A673 (cell line): ENCODE measurements at places on chromosomes 16 and 17. TPM values are rescaled to one million over a fixed set of nuclear protein-coding genes. Genes with fewer than 3 reads are reported as not detected.

The TPPP3 gene
- 0.28 and 0.31 TPM in 2 replicates for total RNA-seq

The RNF227 gene
- 0.83 and 1.1 TPM in 2 replicates for total RNA-seq

The KRT31 gene
- not detected in 2 replicates for total RNA-seq

The RMI2 gene
- total RNA-seq: 28.5 and 38.4 TPM in 2 replicates

The WNT9B gene
- not detected in 2 replicates for total RNA-seq

The SULT1A2 gene
- 1.6 and 2.7 TPM in 2 replicates for total RNA-seq

The NKD1 gene
- 0.57 and 1.1 TPM in 2 replicates for total RNA-seq

The JPH3 gene
- 1.4 and 1.9 TPM in 2 replicates for total RNA-seq

The KRTAP9-4 gene
- total RNA-seq: not detected in 2 replicates

The KRTAP9-8 gene
- not detected in 2 replicates for total RNA-seq

The COG4 gene
- total RNA-seq: 68.6 and 82.4 TPM in 2 replicates

The TP53TG3 gene
- not detected in 2 replicates for total RNA-seq

The RASL10B gene
- 15.9 TPM in 2 replicates for total RNA-seq

The KIF18B gene
- total RNA-seq: 49.4 and 54.3 TPM in 2 replicates

The SRL gene
- 0.11 TPM in 1 of 2 replicates, not detected in the other for total RNA-seq

The PRDM7 gene
- not detected in 2 replicates for total RNA-seq

The ENPP7 gene
- not detected in 2 replicates for total RNA-seq

The SEPTIN12 gene
- total RNA-seq: not detected in 2 replicates

GRCh38 chr17:35708149-35708548 is 23.3 kb upstream of the RASL10B start:
- no peak for DNase-seq

DNA sequence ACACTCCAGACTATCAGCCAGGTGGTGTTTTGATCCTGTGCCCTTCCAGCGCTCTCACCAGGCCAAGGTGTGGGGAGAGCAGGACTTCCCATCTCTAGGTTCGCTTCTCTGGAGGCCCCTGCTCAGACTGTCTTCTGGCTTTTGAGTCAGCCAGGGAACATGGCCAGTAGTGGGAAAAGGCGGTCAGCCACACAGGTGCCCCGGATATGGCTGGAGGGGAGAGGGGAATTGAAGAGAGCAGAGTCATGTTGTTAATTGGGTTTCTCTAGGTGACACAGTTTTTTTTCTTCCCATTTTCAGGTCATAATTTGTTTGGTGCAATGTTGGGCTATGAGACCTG is 1.5 kb downstream of the MINK1 start:
- DNase-seq: no peak

GRCh38 chr17:64022611-64023063 is 2.2 kb upstream of the ICAM2 start:
- no peak for DNase-seq

GRCh38 chr17:79831265-79832217 is 7.7 kb downstream of the CBX4 start:
- DNase-seq: no peak

DNA sequence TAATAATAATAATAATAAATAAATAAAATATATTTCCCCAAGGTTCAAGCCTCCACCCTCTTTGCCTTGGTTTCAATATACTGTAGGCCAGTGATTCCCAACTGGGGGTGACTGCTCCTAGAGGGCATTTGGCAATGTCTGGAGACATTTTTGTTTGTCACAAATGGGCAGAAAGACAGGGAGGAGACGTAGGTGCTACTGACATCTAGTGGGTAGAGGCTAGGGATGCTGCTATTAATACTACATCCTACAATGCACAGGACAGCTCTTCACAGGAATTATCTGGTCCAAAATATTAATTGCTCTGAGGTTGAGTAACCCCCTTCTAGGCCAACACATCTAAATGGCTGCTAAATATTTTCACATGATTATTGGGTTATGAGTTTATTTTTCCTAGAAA is 12.8 kb upstream of the PRR14 start:
- DNase-seq: peak; percentile 79

GRCh38 chr17:34156741-34157589 is 98.1 kb upstream of the CCL2 start:
- DNase-seq: no peak

GRCh38 chr16:86508028-86508946 is 2.0 kb upstream of the FOXF1 start:
- no peak for DNase-seq

DNA sequence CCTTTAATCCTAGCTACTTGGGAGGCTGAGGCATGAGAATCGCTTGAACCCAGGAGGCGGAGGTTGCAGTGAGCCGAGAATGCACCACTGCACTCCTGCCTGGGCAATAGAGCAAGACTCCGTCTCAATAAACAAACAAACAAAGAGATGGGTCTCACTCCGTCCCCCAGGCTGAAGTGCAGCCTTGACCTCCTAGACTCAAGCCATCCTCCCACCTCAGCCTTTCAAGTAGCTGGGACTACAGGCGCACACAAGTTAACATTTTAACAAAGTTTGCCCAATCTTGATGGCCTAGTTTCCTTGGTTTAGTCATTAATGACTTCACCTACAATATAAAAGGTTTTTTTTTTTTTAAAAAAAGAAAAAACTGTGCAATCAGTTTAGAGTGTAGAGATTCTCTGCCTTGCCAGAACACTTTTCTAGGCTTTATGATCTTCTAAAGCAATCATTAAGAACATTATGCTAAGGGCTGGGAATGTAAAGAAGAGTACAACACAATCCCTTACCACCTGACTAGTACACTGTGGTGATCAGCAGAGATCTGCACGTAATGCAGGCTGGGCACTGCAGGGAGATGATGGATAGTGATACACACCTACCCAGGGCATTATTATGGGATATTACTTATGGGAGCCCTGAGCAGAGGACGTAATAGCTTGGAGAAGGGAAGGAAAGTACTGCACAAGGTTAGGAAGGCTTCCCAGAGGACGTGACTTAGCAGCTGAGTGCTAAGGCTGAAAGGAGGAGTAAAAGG is 6.9 kb downstream of the GOT2 start:
- no peak for DNase-seq

- no peak for DNase-seq
Observed at GRCh38 chr17:37744961-37745800, at the start of gene HNF1B. TSS of gene HNF1B (minus strand) at chr17:37745059. CDS start at chr17:37744884, 175 bp downstream.

DNA sequence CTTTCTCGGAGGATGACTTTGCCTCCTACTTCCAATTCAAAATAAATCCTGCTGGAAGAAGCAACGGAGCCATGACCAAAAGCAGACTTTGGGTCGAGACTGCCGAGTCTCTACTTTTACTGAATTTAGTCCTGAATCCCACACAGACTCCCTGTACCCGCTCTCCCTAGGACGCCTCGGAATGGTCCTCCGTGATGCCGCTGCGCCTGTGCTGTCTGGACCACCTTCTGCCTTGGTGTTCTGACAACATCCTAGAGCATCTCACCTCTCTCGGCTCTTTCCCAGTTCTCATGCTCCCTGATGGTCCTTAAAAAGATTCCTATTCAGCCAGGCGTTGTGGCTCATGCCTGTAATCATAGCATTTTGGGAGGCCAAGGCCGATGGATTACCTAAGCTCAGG is 181.1 kb upstream of the HSBP1 start:
- DNase-seq: no peak

DNA sequence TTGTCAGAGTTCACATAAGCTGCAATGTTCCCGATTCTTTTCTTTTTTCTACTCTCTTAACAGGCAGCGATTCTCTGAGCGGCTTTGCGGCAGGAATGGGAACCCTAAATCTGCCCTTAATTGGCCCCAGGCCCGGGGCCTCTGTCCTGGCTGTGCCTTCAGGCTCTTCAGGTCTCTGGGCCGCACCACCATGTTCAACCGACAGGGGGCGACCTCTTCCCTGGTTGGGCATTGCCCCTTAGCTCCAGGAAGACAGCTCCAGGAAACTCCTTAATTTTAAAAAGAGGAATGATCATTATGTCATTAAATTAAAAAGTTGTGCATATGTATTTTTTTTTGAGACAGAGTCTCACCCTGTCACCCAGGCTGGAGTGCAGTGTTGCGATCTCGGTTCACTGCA is 20.3 kb downstream of the CACNG5 start:
- DNase-seq: no peak

GRCh38 chr16:64416216-64417005 is 705.5 kb downstream of the CDH11 start:
- peak; percentile 7 for DNase-seq

DNA sequence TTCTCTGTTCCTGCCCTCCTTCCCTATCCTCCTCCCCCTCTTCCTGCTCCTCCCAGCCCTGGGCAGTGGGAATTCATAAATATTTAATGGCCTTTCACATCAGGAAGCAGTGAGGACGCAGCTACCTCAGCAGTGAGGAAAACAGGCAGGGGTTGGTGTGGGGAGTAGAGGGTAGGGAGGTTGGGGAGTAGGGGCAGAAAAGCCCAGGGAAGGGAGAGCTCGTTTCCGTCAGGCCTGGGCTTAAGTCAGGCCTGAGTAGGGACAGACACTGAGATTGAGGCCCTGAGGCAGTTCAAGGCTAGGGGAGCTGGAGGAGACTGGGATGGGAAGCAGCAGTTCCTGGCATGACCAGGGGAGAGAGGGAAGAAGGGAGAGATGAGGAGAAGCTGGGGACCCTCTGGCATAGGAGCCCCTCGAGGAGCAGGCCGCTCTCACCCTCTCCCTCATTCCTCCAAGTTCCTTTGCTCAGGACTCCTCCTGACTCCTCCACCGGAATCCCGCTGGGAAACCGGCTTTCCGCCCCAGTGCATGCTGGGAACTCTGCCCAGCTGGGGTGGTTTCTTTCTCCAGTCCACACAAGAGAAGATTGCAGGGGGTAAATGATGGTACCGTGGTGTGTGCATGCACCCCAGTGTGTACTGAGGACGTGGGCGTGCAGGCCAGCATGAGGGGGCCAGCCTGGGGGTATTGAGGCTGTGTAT is 6.2 kb downstream of the SAMD14 start:
- DNase-seq: peak; percentile 93

- DNase-seq: no peak
Observed at GRCh38 chr17:28204751-28205150, 114.2 kb upstream of the TMEM97 start.

DNA sequence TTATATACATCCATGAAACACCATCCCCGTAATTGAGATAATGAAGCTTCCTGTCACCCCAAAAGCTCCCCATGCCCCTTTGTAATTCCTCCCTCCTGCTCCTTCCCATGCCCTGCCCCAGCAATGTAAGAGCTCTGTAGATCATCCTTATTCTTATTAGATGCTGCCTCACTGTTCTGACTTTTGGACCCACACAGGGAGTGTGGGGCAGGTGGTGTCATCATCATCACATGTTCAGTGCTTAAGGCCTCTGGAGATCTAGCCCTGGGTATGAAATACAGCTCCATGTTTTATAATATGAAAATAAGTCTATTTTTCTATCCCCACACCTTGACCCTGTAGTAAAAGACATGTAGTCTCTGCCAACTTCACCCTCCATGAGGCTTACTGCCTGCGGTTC is 1.9 kb downstream of the XAF1 start:
- no peak for DNase-seq

DNA sequence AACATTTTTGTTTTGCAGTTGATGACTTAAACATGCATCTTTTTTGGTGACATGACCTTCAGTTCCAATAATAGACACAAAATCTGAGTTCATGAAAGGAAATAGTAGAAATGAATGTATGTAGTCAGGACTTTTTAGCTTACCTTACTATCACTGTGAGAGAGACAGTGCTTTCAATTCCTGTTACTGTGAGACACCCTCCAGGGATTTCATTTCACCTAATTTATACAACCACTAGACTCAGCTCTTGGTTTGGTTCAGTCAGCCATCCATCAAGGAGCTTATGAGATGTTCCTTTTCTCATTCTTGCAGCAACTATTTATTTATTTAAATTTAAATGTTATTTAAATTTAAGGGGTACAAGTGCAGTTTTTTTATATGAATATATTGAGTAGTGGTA is 77.9 kb downstream of the MAP2K4 start:
- no peak for DNase-seq

DNA sequence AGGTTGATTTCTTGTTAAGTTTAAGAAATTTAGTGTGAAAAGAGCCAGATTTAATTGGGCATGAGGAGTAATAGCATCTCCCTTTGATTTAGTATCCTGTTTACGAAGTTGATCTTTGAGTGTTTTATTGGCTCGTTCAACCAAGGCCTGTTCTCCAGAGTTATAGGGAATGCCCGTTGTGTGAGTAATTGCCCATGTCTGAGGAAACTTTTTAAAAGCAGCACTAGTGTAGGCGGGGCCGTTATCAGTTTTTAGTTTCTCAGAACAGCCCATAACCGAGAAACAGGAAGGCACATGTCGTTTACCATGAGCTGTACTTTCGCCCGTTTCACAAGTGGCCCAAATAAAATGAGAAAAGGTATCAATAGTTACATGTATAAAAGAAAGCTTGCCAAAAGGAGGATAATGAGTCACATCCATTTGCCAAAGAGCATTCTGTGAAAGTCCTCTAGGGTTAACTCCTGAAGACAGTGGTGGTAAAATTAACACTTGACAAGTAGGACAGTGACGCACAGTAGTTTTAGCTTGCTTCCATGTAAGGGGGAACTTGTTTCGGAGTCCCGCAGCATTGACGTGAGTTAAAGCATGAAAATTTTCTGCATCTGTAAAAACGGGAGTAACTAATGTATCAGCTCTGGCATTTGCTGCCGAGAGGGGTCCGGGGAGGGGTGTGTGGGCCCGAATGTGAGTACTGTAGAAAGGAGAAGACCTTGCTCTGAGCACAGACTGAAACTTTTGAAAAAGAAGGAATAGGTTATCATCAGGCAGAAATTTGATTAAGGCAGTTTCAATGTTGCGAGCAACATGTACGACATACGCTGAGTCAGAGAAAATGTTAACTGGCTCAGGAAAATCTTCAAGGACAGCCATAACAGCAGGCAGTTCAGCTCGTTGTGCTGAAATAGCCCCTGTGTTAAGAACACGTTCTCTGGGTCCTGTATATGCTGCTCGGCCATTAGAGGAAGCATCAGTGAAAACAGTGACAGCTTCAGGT is 18.5 kb upstream of the KCTD5 start:
- peak; percentile 72 for DNase-seq

DNA sequence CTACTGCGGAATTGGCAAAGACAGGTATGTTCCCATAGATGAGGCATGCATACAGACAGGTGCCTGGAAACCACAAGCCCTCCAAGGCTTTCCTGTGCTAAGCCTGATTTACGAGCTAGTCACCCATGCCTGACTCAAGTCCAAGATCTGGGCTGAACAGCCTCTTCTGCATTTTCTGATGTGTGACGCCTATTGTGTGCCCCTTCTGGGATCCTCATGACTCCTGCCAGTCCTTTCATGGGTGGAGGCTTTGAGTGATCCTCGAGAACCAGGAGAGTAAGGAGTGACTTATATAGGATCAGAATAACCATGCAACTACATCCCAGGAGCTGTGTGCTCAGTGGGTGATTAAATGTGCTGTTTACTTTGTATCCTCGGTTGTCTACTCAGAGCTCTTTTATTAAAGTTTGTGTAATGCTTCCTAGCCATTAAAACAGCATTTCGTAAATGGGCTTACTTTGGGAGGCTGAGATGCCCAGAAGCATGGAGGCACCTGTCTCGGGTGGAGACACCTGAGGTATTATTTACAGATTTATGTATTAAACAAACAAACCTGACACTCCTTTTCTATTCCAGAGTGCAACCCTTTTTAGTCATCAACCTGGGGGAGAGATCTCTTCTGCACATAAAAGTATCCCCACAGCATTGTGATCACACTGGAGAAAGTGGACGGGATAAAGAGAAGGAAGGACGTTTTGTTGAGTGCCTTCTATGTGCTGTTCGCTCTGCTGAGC is 373.0 kb upstream of the DYNLRB2 start:
- no peak for DNase-seq

GRCh38 chr16:80656711-80657150 is 115.9 kb downstream of the DYNLRB2 start:
- no peak for DNase-seq
